CD4-positive, alpha-beta T cell treated with Interleukin-6 at 100 ng/mL for 8 hours (primary cell): ENCODE measurements at places on chromosomes 11 and 22.

DNA sequence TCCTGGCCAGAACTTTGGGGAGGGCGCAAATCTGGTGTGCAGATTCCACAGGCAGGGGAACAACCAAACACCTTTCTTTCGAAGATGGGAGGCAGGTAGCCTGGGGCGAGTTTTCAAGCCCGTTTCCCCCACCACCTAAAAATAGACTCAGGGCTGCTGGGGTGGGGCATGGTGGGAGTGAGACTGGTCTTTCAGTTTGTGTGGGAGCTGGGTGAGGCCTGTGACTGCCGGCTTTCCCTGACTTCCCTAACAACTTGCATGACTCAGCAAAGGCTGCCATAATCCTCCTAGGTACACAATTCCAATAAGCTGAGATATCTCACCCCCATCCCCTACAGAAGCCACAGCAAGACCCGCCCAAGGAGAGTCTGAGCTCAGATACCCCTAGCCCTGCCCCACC lies 4.3 kb upstream of the OR5B12 start:
- no peak for DNase-seq

GRCh38 chr11:35046681-35047080 lies 92.3 kb upstream of the CD44 start:
- no peak for DNase-seq

- DNase-seq, result no peak
These were observed 76.7 kb upstream of the SEPTIN5 start for GRCh38 chr22:19637408-19638281.

GRCh38 chr22:27820896-27821866 lies 19.6 kb upstream of the MN1 start:
- no peak for DNase-seq

GRCh38 chr11:96228910-96229309 lies 114.1 kb downstream of the MAML2 start:
- no peak for DNase-seq

GRCh38 chr22:42673898-42674401 lies 24.8 kb upstream of the CYB5R3 start:
- DNase-seq, result no peak

DNA sequence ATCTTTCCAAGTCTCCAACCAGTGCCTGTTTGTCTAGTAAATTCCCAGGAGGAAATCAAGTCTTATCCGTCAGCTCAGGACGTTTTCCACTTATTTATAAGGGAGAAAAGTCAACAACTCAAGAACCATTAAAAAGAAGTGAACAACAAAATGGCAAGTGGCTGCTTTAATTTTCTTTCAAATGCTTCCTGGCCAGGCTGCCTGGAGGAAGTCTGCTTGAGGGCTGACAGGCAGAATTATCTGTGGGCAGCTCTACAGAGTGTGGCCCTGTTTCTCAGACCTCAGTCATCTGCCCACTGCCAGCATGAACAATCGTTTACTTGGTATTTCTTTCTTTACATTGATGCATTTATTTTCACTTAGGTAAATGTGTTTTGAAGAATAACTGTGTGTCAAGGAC lies 281.9 kb upstream of the ISX start:
- DNase-seq, result no peak
